ENCODE measurements at places on chromosomes 3 and 15.

DNA sequence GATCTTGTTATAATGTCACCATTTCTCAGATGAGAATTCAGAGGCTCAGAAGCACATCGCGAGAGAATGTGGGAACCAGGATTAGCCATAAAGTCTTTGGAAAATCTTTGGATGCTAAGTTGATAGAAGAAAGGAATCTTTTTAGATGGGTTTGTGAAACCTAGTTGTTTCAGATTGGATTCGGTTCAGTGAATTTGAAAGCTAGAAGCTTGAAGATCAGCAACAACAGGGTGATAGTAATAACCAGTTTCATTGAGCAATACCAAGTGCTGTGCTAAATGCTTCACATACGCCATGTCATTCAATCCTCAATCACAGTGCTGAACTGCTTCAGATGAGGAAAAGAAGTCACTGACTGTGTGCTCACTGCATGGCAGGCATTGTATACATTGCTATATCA, 47.4 kb upstream of the MITF start:
- DNase-seq, result no peak

DNA sequence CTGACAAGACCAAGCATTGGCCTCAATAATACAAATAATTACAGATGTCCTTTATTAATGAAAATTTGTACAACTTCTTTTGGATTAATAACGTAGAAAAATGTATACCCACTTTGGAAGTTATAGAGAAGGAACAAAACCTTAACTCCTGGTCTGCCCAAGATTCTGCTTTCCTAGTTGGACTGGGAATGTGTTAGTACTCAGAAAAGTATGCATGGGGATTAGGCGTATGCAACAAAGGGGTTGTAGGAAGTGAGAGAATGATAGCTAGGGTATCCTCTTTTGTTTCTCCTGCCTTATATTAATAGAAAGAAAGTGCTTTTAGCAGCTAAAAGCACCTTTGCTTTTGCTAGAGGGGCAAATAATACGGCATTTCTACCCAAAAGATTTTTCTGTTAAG, 116.2 kb upstream of the LRRFIP2 start:
- no peak for DNase-seq

DNA sequence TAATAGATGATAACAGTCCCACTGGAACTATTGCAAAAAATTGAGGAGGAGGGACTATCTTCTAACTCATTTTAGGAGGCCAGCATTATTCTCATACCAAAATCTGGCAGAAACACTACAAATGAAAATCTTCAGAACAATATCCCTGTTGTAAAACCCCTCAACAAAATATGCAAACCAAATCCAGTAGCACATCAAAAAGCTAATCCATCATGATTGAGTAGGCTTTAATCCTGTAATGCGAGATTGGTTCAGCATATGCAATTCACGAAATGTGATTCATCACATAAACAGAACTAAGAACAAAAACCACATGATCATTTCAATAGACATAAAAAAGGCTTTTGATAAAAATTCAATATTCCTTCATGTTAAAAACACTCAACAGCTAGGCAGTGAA, 23.9 kb upstream of the PLSCR2 start:
- DNase-seq, result no peak

DNA sequence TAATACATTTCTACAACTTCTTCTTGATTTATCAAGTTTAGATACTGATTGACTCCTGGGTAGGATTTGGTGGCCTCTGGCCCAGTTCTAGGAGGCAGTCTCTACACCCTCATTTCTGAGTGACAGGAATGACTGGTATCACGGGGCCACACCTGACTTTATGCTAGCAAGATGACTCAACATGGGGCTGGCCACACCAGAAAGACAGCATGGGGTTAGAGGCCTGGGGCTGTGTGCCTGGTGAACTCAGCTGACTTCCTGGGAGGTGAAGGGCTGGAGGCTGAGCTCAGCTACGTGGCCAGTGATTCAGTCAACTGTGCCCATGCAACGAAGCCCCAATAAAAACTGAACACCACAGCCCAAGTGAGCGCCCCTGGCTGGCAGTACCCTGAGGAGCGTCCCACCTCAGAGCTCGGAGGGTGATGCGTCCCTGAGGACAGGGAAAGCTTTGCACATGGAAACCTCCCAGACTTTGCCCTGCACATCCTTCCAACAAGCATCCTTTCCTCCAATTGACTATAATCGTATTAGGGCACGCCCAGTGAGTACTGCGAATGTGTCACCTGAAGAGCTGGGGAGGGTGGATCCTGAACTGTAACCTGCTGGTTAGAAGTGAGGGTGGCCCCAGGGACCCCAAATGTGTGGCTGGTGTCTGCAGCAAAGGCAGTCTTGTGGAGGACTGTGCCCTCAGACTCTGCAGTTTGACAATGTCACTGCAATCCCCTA, 57.2 kb downstream of the NIPA2 start:
- DNase-seq, result no peak

GRCh38 chr3:189232790-189233189, 61.0 kb downstream of the TPRG1 start:
- DNase-seq, result no peak

GRCh38 chr3:68162644-68163043, 508.2 kb upstream of the SUCLG2 start:
- DNase-seq, result no peak

- DNase-seq, result no peak
Measured at GRCh38 chr3:146161663-146162002, 649 bp upstream of the PLOD2 start.

DNA sequence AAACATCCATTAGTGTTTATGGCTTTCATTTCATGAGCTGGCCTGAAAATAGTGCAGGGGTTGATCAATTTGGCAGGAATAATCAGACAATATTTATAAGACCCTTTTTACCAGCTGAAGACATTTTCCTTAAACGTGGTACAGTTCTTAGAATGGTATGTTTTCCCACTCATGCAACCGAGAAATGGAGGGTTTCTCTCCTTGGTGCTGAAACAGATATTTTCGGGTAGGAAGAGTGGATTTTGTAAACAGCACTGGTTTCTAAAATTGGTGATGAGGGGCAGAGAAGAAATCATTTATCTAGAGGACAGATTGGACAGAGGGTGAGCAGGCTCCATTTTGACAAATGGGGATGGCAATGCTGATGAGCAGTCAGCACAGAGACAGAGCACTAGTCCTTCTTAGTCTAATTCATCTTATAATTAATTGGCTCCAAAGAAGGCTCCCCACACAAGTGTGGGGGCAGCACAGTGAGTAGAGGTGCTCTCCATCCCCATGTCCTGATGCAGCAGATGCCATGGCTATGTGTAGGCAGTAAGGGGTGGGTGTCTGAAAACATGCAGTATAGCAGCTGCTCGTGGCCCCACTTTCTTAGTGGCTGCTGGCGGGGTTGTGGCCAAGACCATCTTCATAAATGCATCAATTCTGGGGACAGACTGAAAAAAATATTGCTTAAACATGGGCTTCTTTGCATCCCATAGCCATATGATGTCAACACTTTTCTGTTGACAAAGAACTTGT, 18.1 kb upstream of the SLC7A14 start:
- DNase-seq, result no peak

DNA sequence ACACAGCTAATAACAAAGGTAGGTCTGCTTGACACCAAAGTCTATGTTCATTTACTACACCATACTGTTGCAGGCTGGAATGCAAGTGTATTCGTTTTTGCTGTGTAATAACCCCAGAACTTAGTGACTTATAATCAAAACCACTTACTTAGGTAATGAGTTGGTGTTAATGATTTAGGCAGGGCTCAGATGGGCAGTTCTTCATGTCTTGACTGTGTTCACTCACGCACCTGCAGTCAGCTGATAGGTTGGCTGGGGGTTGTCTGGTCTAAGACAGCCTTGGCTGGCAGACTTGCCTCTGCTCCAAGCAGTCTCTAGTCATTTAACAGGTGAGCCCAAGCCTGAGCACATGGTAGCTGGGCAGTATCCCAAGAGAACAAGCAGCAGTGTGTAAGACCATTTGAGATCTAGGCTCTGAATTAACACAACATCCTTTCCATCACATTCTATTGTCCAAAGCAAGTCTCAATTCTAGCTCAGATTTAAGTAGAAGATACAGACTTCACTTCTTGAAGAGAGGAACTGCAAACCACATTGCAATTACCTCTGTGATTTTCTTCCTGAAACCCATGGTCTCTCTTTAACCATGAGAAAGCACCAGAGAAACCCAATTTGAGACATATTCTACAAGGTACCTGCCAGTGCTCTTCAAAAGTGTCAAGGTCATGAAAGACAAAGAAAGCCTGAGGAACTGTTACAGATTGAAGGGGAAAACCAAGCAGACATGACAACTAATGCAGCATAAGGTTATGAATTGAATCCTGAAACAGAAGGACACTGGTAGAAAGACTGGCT, 13.3 kb upstream of the DCLK3 start:
- DNase-seq, result no peak

DNA sequence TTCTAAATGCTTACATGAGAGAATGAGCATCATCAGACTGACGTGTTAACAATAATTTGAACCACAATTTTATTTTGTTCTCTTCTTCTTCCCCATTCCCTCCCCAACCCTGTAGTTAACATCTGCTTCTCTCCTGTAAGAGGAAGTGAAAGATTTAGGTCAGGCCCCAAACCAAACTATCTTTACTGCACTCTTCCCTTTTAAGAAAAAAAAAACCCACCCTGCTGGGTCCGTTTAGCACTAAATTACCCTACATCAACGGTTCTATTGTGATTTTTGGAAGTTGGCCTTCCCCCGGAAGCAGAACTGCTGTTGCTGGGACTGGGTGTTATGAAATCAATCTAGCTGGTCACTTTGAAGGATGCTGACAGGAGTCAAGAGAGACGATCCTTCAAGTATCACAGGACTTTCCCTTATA, 49.4 kb downstream of the NFKBIZ start:
- DNase-seq, result peak; percentile 47

DNA sequence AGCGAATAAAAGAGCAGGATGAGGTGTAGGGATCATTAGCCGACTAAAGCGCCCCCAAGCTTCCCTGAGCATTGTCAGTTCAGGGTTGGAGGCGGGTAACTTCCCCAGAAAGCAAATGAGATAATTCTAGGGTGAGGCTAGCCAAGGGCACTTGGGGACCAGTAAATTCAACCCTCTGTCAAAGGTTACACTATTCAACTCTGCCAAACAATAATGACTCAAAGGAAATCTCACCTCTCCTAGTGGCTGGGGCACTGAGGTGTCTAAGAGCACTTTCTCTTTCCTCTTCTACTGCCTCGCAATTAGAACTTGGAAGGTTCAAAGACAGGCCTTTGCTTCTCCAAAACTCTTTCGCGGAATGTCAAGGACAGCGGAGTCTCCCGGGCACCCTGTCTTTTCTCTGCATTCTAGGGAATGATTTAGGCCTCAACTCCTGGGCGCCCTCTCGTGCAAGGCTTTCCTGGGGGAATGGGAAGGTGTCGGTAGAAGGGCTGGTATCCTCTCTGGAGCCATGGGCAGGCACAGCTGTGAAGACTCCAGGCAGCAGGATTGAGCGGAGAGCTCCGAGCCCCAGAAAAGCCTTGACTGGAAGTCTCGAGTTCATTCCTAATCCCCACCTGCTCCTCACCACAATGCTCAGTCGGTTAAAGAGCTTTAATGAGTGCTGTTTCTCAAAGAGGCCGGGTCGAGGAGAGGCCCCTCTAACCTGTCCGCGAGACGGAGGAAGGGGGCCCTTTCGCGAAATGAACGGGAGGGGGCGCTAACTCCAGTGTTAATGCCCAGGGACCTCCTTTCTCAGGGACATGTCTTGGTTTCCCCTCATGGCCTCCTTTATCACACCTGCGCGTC, 21.9 kb downstream of the ZIC4 start:
- no peak for DNase-seq

DNA sequence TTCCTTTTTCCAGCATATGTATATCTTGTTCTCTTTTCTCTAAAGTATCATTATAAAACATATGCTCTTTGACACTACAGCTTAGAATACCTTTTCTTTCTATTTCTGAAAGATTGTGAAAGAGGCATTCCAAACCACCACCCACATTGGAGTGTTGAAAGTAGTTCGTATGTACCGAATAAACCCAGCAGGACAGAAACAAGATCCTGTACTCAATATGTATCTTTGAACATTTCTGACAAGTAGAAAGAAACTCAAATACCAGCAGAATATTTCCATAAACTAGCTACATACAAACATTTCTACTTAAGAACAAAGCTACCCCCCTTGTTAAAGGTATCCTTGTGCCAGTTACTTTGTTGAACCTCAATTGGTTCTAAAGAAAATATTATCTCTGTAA, 415.3 kb upstream of the ALCAM start:
- no peak for DNase-seq

DNA sequence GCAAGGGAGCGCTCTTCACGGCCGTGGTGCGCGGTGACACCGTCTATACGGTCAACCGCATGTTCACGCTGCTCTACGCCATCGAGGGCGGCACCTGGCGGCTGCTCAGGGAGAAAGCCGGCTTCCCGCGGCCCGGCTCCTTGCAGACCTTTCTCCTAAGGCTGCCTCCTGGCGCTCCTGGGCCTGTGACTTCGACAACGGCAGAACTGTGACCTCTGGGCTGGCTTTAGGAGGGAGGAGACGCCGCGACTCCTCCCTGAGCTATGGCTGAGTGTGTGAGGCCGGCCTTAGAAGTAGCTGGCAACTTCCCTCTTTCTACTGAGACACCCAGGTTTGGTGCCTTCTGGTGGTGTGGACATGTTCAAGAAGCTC, 1.4 kb downstream of the KBTBD13 start:
- peak; percentile 37 for DNase-seq

GRCh38 chr15:60115579-60116380, 111.7 kb downstream of the FOXB1 start:
- DNase-seq, result no peak

DNA sequence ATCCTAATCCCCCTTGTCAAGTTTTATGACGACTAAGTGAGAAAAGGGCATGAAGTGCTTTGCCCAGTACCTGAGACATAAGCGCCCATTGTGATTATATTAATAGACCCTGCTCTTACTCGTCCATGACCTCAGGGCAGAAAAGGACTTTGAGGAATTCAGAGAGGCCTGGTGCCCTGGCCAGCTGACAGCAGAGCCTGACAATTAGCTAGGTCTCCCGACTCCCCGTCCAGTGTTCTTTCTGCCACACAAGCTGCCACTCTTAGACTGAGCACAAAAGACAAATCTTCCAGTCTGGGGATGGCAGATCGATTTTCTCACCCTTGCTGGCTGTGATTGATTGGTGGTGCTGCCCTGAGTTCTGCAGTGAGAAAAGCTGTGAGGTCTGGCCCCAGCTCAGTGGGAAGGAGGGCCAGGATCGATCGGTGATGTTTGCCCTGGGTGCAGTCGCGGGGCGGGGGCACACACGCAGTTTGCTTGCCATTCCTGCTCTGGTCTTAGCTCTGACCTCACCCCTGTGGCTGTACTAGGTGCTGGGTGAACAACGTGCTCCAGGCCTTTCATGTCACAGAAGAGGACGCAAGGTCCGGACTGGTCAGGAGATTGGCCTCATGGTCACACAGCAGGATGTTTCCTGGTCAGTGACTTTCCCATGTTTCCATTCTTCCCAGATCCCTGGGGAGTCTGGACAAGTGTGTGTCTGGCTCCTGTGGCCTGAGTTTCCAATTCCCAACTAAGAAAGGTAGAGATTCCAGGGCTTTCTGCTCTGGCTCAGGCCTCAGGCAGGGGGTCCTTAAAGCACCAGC, 67.4 kb upstream of the TLE3 start:
- no peak for DNase-seq

Data from CD4-positive, alpha-beta T cell treated with Interferon alpha-2 for 1 hour (primary cell).